Bronchial epithelial cell (primary cell): ENCODE measurements at places on chromosomes 6 and 20.

- no peak for DNase-seq
Observed at GRCh38 chr6:14386263-14386662, 268.7 kb downstream of the CD83 start.

DNA sequence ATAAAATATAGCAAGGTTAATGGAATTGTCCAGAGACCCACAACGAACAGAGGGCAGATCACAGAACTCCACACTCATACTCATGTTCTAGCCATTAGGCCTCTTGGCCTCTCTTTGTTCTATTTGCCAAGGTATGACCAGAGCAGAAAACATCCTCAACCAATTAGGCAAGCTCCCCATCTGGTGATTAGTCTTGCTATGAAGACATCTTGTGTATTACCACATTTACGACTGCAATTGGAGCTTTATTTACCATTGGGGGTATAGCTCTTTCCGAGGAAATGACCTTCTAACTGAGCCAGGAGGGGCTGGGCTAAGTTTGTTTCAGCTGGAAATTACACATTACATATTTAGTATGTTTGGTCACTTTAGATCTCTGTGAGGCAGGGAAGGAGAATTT is 593.9 kb downstream of the CD109 start:
- no peak for DNase-seq

- DNase-seq: no peak
Observed at GRCh38 chr6:109166673-109167072, 71.4 kb downstream of the CEP57L1 start.

- peak; percentile 37 for DNase-seq
Observed at GRCh38 chr6:75285283-75285639, 669 bp upstream of the TMEM30A start.

- peak; percentile 58 for DNase-seq
Observed at GRCh38 chr20:433300-433975, 25.3 kb downstream of the RBCK1 start.

DNA sequence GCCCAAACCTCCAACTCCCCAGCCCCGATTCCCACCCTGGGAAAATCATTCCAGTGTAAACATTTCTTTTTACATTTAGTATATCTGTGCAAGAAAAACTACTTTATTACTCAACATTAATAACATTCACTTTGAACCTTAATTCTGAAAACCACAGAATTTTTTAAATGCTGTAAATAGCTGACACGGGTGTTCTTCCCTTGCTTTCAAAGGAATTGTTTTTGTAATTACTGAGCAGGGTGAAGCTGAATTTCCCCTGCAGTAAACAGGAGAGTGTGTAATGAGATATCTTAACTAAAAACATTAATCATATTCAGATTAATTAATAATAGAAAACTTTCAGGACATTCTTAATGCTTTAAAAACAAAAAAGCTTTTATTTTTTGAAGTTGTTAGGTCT is 99.3 kb upstream of the CITED2 start:
- DNase-seq: no peak

- DNase-seq: no peak
Observed at GRCh38 chr6:90083891-90084290, 189.6 kb downstream of the GJA10 start.

- peak; percentile 17 for DNase-seq
Observed at GRCh38 chr6:63348836-63349235, 29.1 kb upstream of the LGSN start.

- DNase-seq: no peak
Observed at GRCh38 chr6:144715344-144715743, 430.2 kb downstream of the UTRN start.

- no peak for DNase-seq
Observed at GRCh38 chr20:1430004-1430451, 36.6 kb downstream of the NSFL1C start.

GRCh38 chr20:63483834-63484233 is 11.4 kb upstream of the KCNQ2 start:
- DNase-seq: no peak

GRCh38 chr20:25083773-25084625 is 2.1 kb upstream of the VSX1 start:
- no peak for DNase-seq

DNA sequence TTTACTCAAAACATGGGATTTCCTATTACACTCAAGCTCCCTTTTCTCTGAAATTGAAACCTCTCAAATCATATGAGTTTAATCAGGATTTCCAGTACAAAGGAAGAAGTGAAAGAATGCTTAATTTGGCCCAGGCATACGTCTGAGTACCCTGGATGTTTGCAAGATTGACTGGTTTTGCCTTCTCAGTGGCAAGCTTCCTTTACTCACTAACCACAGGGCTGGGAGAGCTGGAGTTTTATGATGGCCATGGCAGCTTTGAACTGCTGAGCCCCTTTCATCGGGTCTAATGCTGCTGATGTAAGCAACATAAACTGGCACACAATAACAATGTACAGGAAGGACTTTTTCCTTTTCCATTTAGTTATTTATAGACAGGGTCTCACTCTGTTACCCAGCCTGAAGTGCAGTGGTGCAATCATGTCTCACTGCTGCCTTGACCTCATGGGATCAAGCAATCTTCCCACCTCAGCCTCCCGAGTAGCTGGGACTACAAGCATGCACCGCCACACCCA is 194.8 kb downstream of the SLC35F1 start:
- no peak for DNase-seq

DNA sequence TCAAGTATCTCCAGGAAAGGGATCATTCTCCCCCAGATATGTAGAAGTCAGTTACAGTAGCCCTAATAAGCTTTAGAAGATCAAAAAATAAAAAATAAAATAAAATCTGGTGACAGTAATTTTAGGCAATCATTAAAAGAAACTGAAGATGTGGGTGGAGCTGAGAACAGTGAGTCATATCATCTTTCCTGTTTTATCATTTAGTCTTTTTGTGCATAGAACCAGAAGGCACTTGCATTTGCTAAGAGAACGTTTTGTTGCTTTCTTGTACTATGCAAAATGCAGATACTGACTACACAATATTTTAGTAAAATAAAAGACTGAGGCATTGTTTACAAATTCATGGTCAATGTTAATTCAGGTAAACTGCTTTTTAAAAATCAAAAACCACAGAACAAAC is 497.4 kb upstream of the EPHA7 start:
- no peak for DNase-seq

GRCh38 chr6:114608091-114608490 is 265.3 kb upstream of the HS3ST5 start:
- no peak for DNase-seq

- no peak for DNase-seq
Observed at GRCh38 chr6:166281104-166281503, 27.1 kb downstream of the PRR18 start.

DNA sequence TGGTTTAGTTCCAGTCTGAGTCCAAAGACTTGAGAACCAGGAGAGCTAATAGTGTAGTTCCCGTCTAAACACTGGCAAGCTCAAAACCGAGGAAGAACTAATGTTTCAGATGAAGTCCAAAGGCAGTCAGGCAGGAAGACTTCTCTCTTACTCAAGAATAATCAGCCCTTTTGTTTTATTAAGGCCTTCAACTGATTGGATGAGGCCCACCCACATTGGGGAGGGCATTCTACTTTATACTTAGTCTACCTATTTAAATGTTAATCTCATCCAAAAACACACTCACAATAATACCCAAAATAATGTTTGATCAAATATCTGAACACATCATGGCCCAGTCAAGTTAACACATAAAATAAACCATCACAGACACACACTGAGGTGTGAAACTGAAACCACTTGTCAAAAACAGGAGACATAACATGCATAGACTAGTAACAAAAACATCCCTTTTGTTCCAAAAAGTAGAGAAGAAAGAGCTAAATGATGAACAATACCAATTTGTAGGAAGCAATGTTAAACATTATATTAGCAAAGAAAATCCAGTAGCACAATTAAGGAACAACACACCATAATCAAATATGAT is 50.2 kb upstream of the SENP6 start:
- DNase-seq: no peak

DNA sequence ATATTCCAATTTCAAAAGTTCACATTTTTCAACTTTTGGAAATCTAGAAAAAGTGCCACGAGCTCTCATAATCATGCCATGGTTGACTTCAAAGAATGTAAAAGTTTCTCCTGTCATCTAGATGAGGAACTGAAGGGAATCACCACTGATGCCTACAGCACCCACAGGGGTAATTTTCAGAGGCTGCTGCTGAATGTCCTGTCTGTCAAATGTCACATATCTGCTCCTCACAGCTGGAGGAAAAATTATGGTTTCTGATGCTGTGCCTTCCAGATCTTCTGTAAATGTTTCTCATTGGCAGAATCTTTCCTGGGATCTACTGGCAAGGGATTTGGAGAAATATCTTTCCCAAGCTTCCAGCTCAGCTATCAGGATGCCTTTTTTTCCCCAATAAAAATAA is 32.5 kb upstream of the TRERF1 start:
- no peak for DNase-seq

- peak; percentile 50 for DNase-seq
Observed at GRCh38 chr20:5844063-5844681, 94.0 kb downstream of the SHLD1 start.
